Liver (tissue), 10 donors: ENCODE measurements at places on chromosomes 5 and 9. TPM values are rescaled to one million over a fixed set of nuclear protein-coding genes. Genes with fewer than 3 reads are reported as not detected.

- no peak for DNase-seq
Observed at GRCh38 chr5:154038261-154038706, 426 bp downstream of the FAM114A2 start.

DNA sequence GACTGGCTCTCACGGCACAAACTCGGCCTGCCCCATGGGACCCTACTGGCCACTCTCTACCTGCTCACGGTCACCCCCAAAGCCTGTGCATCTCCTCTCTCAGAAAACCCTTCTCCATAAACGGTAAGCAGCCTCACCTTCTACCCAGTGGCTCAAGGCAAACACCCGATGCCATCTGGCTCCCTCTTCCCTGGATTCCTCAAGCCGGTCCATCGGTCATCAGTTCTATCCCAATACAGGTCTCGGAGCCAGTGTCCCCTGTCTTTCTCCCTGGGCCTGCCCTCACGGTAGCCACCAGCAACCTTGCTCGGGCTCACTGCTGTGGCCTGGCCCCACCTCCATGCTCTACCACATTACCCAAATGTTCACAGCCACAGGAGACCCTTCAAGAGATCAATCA, 134.1 kb downstream of the ROR2 start:
- DNase-seq: no peak

GRCh38 chr5:156922207-156922792, 40.7 kb downstream of the TIMD4 start:
- DNase-seq: no peak

GRCh38 chr9:125276771-125277170, 15.1 kb downstream of the GAPVD1 start:
- DNase-seq: no peak

GRCh38 chr9:130893341-130894101, 3.1 kb downstream of the QRFP start:
- DNase-seq: no peak

DNA sequence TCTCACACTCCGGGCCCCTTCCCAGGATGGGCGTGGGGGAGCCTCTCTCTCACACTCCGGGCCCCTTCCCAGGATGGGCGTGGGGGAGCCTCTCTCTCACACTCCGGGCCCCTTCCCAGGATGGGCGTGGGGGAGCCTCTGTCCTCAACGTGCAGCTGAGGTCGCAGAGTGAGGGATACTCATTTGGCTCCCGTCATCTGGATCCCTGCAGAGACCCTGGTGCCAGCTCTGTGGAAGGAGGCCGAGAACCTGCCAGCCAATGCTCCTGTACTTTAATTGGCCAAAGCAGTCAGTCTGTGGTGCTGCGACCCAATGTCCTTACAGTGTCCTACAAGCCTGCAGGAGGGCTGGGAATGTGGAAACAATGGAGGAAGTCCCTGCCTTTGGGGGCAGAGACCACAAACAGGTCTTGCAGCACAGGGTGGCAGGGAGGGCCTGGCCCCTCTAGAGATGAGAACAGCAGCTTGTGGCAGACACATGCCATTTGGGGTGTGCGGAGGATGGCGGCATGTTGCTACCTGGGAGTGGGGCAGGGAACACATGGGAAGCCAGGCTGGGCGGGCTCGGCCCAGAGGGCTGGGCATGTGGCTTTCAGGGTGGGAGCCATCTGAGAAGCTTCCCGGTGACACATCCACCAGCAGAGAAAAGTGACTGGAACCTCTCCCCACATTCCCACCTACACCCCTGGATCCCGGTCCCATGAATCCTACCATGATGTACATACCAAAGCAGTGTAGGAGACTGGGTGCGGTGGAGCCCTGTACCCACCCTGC, 13.6 kb upstream of the MRNIP start:
- DNase-seq: no peak

DNA sequence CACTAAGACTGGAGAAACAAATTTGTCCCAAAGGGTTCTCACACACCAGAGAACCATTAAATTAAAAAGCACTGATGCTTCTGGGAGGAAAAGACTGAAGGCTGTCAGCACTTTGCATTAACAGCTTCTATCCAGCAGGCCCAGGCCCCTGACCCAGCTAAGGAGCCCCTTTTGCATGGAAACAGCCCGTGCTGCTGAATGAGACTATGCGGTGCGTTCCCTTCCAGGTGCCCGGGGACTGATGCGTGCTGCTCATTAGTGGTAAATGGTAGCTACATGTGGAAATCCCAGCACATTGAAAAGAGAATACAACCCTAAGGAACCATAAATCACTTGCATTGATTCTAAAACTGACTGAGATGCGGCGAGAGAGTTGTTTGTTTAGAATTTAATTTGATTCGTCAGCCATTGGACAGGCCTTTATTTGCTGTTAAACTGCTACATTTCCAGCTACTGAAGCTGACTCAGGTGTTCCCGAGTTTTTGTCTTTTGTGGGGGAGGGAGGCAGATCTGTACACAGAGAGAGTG, 351.0 kb upstream of the SLC24A2 start:
- DNase-seq: no peak

DNA sequence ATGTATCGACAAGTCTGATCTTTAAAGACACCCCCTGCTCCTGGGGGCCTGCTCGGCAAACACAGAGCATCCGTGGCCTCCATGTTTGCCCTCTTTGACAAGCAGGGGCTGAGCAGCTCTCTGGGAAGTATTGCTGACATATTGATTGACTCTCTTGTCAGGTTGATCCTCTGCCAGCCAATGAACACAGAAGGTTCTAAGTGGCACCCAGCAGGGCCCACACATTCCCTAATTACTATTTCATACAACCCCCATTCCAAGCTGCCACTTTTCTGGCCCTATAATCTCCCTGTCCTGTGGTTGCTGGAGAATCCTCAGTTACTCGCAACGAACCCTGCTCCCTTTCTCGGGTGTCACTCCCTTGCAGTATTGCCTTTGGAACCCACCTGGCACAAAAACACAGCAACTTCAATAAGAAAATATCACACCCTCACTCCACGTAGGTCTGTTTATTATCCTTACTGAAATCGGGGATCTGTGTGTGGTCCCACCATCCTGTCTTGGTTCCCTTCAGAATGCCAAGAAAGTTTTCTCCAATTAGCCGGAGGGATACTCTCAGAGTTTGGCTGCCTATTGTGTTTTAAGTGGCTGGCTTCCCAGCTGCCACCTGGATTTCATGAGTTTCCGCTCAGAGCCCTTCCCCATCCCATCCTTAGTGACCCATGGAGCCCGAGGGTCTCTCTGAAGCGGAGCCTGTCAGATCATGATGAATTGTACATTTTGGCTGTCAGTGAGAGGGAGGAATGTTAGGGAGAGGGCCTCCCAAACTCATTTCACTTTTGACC, 249.0 kb upstream of the WWC1 start:
- DNase-seq: no peak

DNA sequence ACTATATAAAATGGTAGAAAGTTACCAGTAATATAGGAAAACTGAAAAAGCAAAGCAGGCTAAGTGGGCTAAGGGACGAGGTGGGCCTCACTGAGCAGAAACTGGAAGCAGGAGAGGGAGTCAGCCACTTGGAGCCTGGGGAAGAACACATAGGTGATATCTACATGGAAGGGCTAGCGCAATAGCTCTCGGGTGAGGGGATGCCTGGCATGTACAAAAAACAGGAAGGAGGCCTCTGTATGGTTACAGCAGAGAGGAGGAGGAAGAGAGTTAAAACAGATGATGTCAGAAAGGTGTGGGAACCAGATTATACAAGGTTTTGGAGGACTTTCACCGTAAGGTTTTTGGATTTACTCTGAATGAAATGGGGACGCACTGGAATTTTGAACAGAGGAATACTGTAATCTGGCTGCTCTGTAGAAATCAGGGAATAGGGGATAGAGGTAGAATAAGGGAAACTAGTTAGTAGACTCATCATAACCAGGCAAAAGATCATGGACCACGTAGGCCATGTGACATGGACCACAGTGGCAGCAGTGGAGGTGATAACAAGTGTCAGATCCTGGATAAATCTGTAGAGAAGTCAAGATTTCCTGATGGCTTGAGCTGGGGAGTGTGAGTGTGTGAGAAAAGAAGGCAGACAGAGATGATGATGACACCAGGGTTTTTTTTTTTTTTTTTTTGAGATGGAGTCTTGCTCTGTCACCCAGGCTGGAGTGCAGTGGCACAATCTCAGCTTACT, 52.5 kb downstream of the FNBP1 start:
- no peak for DNase-seq

DNA sequence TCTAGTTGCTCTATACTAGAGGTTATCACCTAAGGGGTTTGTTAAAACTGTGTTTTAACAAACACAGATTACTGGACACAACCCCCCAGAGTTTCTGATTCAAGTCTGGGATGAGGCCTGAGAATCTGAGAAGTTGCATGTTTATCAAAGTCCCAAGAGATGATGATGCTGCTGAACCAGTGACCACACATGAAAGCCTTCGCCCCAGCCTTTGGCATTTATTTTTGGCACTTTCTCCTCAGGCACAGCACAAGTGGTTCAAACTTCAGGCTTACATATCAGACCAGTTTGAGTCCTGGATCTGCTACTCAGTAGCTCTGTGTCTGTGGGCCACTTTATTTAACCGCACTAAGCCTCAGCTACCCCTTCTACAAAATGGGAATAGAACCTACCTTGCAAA, 407.2 kb upstream of the PIK3R1 start:
- no peak for DNase-seq

GRCh38 chr9:134185536-134186011, 21.2 kb upstream of the RNU6ATAC start:
- no peak for DNase-seq

GRCh38 chr5:11734369-11734768, 169.9 kb downstream of the CTNND2 start:
- DNase-seq: no peak

DNA sequence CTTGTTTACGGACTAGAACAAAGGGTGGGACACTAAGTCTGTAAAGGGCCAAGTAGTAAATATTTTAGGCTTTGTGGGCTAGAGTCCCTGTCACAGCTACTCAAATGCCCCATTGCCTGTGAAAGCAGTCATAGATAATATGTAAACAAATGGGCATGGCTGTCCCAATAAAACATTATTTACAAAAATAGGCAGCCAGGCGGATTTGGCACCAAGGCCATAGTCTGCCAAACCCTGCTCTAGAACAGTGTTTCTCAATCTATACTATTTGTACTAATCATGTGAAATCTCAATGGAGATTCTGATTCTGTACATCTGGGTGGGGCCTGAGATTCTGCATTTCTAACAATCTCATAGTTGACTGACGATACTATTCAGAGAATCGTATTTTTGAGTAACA, 92.0 kb downstream of the RFX3 start:
- DNase-seq: no peak

DNA sequence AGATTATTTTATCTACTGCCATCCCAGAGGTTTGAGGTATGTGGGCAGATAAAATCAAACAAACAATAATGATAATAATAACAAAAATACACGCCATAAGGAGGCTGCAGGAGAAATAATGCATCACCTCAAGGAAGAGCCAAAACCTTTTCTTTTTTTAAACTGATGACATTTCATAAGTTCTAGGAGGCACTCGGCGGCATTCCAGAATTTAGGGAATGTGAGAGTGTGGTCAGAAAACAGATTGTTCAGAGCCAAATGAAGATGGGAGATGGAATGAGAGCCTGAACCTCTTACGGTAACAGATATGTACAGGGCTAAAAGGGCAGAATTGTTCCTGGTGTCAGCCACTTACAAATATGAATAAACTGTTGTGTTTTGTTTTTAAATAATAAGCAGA, 615.0 kb upstream of the CHD1 start:
- no peak for DNase-seq

- no peak for DNase-seq
Observed at GRCh38 chr5:55572020-55572419, 37.3 kb upstream of the PLPP1 start.

- no peak for DNase-seq
Observed at GRCh38 chr5:60514152-60514551, 185.8 kb downstream of the DEPDC1B start.

DNA sequence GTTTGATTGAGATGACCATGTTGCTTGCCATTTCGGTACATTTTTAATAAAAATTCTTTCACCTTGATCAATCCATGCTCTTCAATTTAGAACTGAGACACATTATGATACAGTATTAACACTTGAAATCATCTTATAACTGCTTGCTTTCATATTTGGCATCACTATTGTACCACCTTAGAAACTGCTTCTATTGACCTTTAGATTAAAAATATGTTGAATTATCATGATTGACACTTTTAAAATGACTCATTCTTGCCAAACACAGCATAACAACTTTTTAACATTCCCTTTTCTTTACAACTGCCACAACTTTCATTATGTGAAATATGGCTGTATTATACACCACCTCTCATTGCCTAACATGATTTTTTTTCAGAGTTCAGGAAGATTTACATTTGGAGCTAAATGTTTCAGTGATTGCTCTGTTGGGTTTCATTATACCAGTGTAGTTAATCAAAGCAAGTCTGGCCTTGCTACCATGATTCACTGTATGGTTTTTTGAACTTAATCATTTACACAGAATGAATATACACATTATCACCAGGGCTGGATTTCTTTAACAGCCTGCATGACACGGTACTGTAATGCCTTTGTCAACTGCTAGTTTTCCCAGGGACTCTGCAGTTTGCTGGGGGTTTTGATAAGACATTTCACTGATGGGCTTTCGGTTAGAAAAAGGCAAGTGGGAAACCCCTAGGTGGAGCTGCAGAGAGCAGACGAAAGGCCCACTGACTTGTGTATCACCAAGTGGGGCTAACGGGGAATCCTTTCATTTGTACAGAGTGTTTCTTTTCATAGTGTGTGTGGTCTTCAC, 93.6 kb upstream of the TLE4 start:
- no peak for DNase-seq

- DNase-seq: no peak
Observed at GRCh38 chr9:318646-319045, 104.0 kb downstream of the DOCK8 start.

DNA sequence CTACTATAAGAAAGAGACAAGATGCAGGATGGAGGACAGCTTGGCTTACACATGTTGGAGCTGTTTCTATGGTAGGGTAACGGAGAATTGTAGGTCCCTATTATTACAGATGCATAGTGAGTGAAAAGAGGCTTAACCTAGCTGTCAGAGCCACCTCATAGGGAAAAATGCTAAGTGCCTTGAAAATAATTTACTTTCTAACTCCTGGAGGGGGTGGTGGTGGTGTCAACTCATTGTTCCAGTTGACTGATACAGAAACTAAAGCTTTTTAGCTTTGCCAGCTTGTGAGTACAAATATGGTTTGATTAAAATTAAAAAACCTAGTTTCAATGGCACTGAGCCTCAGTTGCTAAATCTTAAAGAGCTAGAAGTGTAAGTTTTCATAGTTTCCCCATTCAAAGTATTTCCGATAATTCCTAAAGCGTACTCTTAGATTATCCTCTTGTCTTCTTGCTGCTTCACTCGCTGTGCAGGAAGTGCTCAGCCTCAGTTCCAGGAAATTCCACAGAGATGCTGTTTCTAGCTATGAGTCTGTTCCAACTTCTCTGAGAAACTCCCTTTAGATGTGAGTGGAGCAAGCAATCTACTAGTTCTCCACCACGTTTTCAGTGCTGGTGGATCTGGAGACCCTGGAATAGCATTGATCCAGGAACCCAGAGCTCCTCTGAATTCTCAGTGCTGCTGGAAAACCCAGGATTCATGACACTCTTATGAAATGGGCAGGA, 265.2 kb downstream of the DMAC1 start:
- DNase-seq: no peak

GRCh38 chr5:36593867-36594266, 12.5 kb upstream of the SLC1A3 start:
- no peak for DNase-seq

GRCh38 chr9:3664044-3664443, 138.2 kb upstream of the RFX3 start:
- DNase-seq: no peak

The PFN3 gene
- total RNA-seq: not detected

The CDKN2B-AS1 gene
- 0.42 TPM for total RNA-seq

The BTNL8 gene
- total RNA-seq: 0.67 TPM

The LHX2 gene
- 2.5 TPM for total RNA-seq

The SLC6A7 gene
- total RNA-seq: not detected

The CATSPER3 gene
- total RNA-seq: 0.33 TPM

The PCDHGA4 gene
- total RNA-seq: 0.92 TPM

The PPP3R2 gene
- total RNA-seq: not detected
